CD4-positive, alpha-beta T cell treated with Interleukin-2 at 100 ng/mL for 4 hours (primary cell): ENCODE measurements at places on chromosomes 7 and 10.

- DNase-seq: no peak
Measured at GRCh38 chr10:88892222-88892967, 12.3 kb downstream of the STAMBPL1 start.

- no peak for DNase-seq
Measured at GRCh38 chr10:60257767-60258428, 131.8 kb downstream of the ANK3 start.

- DNase-seq: no peak
Measured at GRCh38 chr10:133162178-133162909, 2.3 kb downstream of the KNDC1 start.

DNA sequence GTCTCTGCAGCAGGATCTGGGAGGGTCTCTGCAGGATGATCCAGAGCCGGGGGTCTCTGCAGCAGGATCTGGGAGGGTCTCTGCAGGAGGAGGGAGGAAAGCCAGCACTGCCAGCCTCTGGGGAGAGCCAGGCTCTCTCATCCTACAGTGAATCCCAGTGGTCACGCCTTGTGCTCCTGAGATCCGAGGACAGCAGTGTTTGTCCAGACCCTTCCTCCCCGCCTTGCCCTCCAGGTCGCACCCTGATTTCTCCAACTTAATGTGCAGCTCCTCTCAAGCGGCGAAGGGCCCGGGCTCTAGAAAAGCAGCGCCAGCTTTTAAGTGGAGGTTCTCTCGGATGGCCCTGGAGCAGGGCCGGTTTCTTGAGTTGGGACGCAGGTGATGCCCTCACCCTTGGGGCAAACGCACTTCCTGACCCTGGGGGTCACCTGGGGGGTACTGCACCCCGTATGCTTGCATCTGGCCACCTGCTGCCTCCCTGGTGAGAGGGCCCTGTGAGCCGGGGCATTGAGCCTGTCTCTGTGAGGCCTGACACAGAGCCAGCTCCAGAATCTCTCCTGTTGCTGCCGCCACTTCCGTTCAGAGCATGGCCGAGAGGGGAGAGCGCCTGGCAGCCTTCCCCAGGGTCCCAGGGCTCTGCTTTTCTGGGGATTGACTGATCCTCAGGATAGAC is 111.6 kb downstream of the ACTR3B start:
- DNase-seq: no peak

DNA sequence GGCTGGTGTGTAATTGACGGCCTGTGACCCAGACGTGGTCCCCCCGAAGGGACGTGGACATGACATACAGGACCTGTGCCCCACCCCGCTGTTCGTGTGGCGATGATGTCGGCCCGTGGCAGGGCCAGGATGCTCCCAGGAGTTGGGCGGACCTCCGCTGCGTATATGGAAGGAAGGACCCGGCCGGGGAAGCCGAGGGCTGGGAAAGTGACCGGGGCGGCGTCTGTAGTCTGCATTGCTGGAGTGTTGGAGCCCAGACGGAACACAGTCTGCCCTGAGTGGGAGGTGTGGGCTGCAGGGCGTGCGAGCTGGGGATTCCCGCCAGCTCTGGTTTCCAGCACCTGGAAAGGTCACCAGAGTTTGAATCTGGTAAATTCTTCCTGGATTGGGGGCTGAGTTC is 45.0 kb upstream of the FOXL3 start:
- no peak for DNase-seq
